ENCODE measurements at places on chromosomes 11 and 22. TPM values are rescaled to one million over a fixed set of nuclear protein-coding genes. Genes with fewer than 3 reads are reported as not detected.

Gene TRIM77
- total RNA-seq: not detected

Gene MS4A4E
- 0.89 TPM for total RNA-seq

Gene SLC22A25
- not detected for total RNA-seq

Gene TRIM49B
- total RNA-seq: not detected

Gene C1QTNF5
- 29.3 TPM for total RNA-seq

Gene CCDC157
- total RNA-seq: 4.5 TPM

Gene OPCML
- 0.10 TPM for total RNA-seq

DNA sequence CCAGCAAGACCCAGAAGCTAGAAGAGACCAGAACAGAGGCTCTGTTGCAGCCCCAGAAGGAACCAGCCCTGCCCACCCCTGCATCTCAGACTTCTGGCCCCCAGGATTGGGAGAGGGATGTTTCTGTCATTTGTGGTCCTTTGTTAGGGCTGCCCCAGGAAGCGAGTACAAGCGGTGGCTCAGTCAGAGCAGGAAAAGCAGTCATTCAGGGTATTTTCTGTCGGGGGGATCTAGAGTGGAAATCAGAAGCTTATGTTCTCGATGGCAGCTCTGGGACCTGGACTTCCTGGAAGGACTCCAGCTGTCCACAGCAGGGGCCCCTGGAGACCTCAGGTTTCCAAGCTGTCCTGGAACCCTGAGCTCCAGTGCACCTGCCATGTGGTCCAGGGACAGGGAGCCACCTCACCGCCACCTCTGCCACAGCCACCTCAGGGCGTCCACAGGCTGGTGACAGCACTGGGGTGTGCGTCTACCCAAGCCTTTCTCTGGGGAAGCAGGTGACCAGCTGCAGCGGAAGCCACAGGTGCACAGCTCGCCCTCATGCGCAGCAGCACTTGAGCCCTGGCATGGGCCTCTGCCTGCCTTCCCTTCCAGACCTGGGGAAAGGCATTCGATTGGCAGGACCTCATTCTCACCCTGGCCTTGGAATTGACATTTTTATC lies 2.6 kb downstream of the KRTAP5-5 start:
- H3K4me1 ChIP-seq: peaks cover 5% of the 10 kb centered on the region
- no peak overlapping the region for H3K4me3 ChIP-seq
- DNase-seq: no peak
- H3K27me3 ChIP-seq: no peaks in the 10 kb centered on the region
- no peak overlapping the region for H3K27ac ChIP-seq

- H3K36me3 ChIP-seq: no peaks in the 10 kb centered on the region
- H3K27ac ChIP-seq: peak within 1 kb of the TSS; percentile 81
- peaks cover 34% of the 10 kb centered on the region for H3K4me1 ChIP-seq
- H3K27me3 ChIP-seq: no peaks in the 10 kb centered on the region
- H3K4me3 ChIP-seq: peak within 1 kb of the TSS; percentile 55
Observed at GRCh38 chr22:37244114-37244921, at the start of gene RAC2. TSS of gene RAC2 (minus strand) at chr22:37244269. CDS start at chr22:37244148, 121 bp downstream.

DNA sequence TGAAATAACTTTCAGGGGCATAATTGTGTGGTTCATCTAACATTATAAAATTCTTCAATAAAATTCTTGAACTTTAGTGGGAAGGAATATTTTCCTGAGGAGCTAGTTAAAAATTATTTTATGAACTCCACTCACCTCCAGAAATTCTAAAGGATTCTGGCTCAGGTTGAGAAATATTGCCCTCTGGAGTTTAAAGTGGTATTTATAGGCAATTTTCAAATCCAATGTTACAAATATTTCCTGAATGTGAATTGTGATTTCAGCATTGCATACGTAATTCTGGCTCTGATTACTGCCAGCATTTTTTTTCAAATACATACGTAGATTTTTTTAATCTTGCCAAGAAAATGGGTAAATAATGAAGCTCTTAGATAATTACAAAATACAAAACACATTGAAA lies 598.2 kb upstream of the ANO3 start:
- no peak overlapping the region for H3K27ac ChIP-seq
- H3K4me3 ChIP-seq: no peak overlapping the region
- H3K36me3 ChIP-seq: no peaks in the 10 kb centered on the region
- DNase-seq: no peak

- no peaks in the 10 kb centered on the region for H3K27me3 ChIP-seq
- H3K27ac ChIP-seq: no peak overlapping the region
- H3K4me1 ChIP-seq: no peaks in the 10 kb centered on the region
- no peaks in the 10 kb centered on the region for H3K36me3 ChIP-seq
Observed at GRCh38 chr11:36578458-36578857, 10.7 kb downstream of the RAG1 start.

DNA sequence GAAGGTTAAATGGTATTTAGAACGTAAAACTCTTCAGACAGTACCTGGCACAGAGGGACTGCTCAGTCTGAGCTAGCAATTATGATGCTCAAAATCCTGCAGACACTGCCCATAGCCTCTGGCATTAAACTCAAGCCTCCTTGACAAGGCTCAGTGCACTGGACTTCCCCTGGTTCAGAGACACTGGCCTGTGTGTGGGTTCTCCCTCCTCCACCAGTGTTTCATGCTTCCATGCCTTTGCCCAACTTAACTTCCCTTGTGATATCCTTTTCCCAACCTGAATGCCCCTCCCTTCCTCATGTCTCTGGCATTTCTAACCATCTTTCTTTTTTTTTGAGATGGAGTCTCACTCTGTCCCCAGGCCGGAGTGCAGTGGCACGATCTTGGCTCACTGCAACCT lies 9.1 kb downstream of the LTBP3 start:
- peaks cover 8% of the 10 kb centered on the region for H3K4me1 ChIP-seq
- H3K36me3 ChIP-seq: peaks cover 24% of the 10 kb centered on the region
- no peaks in the 10 kb centered on the region for H3K27me3 ChIP-seq
- no peak for DNase-seq
- H3K27ac ChIP-seq: no peak overlapping the region

GRCh38 chr22:39952347-39952746 lies 7.8 kb upstream of the TMA7B start:
- H3K27me3 ChIP-seq: no peaks in the 10 kb centered on the region
- no peaks in the 10 kb centered on the region for H3K36me3 ChIP-seq
- H3K4me3 ChIP-seq: no peak overlapping the region
- DNase-seq: no peak
- peaks cover 5% of the 10 kb centered on the region for H3K4me1 ChIP-seq
- no peak overlapping the region for H3K27ac ChIP-seq

Data from upper lobe of left lung (tissue), 6 donors.